ENCODE measurements at places on chromosomes 4 and X. TPM values are rescaled to one million over a fixed set of nuclear protein-coding genes. Genes with fewer than 3 reads are reported as not detected.

Gene SHISA3
- 0.20 TPM for total RNA-seq

- DNase-seq: peak; percentile 58
Observed at GRCh38 chrX:150352581-150352980, 10.5 kb upstream of the MAMLD1 start.

- DNase-seq: peak; percentile 20
Observed at GRCh38 chr4:76200771-76201231, 12.8 kb downstream of the SCARB2 start.

GRCh38 chr4:140296335-140297220 lies 76.9 kb upstream of the SCOC start:
- DNase-seq: peak; percentile 93

GRCh38 chr4:38188631-38189101 lies 228.5 kb downstream of the PTTG2 start:
- peak; percentile 74 for DNase-seq

- no peak for DNase-seq
Observed at GRCh38 chr4:18202486-18202885, 180.9 kb upstream of the LCORL start.

Gene FHL1
- total RNA-seq: 828 TPM

- DNase-seq: peak; percentile 69
Observed at GRCh38 chr4:80192937-80193336, 4.4 kb upstream of the PRDM8 start.

Gene S100G
- total RNA-seq: not detected

Gene CDS1
- total RNA-seq: 4.7 TPM

GRCh38 chr4:89056953-89057398 lies at the start of gene FAM13A:
FAM13A (minus strand) TSS chr4:89057185; CDS start chr4:89056964, 221 bp downstream.
- DNase-seq: peak; percentile 93
